Ovary (tissue), 10 donors: ENCODE measurements at places on chromosomes 7 and 10. TPM values are rescaled to one million over a fixed set of nuclear protein-coding genes. Genes with fewer than 3 reads are reported as not detected.

DNA sequence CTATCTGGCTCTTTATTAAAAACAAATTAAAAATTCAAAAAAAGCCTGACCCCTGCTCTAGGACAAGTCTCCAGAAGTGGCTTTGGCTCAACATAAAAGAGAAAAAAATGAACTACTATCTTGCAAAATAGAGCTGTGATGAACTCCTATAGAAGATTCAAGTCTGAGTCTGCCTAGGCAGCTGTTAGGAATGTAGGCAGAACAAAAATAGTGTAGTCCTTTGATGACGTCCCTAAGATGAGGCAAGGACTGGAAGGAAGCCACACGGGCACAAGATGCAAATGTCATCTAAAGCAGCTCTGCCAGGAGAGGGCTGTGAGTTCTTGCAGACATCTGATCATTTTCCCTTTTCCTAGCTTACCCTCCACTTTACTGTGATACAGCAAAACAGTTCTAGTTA, 20.5 kb downstream of the ASNS start:
- no peak overlapping the region for H3K27ac ChIP-seq
- DNase-seq, result no peak
- H3K27me3 ChIP-seq, result no peaks in the 10 kb centered on the region

DNA sequence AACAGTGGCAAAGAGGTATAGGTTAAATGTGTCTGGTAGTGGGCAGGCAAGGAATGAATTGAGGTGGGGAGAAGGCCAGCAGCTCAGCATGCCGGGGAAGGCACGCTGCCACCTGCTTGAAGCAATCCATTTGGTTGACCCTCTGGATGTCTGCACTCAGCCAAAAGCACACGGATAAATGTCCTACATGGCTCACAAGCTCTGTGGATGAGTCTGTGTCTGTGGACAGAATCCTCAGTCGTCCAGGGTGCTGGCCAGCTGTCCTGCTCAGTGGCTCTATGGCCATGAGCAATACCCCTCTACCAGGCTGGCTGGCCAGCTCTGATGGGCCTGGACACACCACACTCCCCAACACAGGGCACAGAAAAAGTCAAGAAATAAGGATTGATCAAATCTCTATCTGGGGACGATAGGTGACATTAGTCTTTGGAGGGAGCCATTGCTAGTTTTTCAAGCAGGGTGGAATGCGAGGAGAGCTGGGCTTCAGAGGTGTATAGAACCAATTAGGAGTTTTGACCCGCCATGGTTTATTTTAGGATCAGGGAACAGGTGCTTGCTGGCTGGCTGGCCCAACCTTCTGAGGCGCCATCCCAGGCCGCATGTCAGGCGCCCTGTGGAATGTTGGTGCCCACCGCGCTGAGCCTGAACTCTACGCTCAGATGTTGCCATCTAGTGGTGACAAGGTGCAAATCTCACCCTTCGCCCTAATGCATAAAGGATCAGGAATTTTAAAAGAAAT, 493.4 kb downstream of the TNS3 start:
- DNase-seq, result peak; percentile 65
- no peak overlapping the region for H3K4me3 ChIP-seq
- H3K27me3 ChIP-seq, result no peaks in the 10 kb centered on the region
- H3K27ac ChIP-seq, result no peak overlapping the region
- peaks cover 2% of the 10 kb centered on the region for H3K4me1 ChIP-seq

DNA sequence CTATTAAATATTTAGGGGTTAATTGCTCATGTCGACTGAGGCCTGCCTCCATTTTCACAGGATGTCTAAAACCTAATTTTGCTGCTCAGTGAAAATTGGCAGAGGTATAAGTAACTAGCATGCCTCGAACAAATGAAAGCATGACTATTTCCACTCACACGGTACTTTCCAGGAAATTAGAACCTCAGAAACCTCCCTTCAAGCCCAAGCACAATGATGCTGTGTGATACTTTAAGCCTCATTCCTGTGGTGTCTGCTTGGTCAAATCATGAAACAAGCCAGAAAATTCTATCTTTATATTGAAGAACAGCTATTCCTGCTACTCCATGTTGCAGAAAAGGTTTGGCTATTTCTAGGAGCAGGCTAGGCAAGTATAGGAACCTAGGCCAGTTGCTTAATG, 203.0 kb downstream of the SORCS3 start:
- H3K27ac ChIP-seq, result no peak overlapping the region
- H3K36me3 ChIP-seq, result no peaks in the 10 kb centered on the region
- no peak for DNase-seq
- no peaks in the 10 kb centered on the region for H3K4me1 ChIP-seq
- H3K4me3 ChIP-seq, result no peak overlapping the region
- no peaks in the 10 kb centered on the region for H3K27me3 ChIP-seq

- no peaks in the 10 kb centered on the region for H3K36me3 ChIP-seq
- H3K27me3 ChIP-seq, result no peaks in the 10 kb centered on the region
- H3K4me3 ChIP-seq, result no peak overlapping the region
- H3K4me1 ChIP-seq, result no peaks in the 10 kb centered on the region
- no peak overlapping the region for H3K27ac ChIP-seq
Observed at GRCh38 chr10:116421815-116422214, 5.8 kb upstream of the PNLIPRP3 start.

DNA sequence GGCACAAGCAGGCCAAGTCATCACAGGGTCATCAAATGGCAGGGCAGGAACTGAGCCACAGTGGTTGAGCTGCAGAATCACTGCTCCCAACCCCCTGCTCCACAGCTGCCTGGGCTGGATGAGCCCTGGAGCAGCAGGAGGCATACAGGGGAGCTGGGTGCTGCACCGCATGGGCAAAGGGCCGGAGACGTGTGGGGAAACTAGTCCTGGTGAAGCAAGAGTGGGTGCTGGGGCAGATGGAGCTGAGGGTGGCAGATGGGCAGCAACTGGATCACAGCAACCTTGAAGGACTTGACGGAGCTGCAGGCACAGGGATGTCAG, 16.0 kb upstream of the VOPP1 start:
- no peaks in the 10 kb centered on the region for H3K36me3 ChIP-seq
- no peak for DNase-seq
- no peak overlapping the region for H3K27ac ChIP-seq
- no peak overlapping the region for H3K4me3 ChIP-seq
- H3K27me3 ChIP-seq, result no peaks in the 10 kb centered on the region

- H3K36me3 ChIP-seq, result no peaks in the 10 kb centered on the region
- H3K27ac ChIP-seq, result peak overlapping the region; percentile 39
- peak overlapping the region; percentile 21 for H3K4me3 ChIP-seq
- no peaks in the 10 kb centered on the region for H3K27me3 ChIP-seq
Observed at GRCh38 chr10:103637927-103638557, 144.5 kb downstream of the NEURL1 start.

Gene FAM237B
- polyA plus RNA-seq, result not detected

GRCh38 chr10:124916098-124916584, 25.8 kb upstream of the ZRANB1 start:
- H3K4me1 ChIP-seq, result peaks cover 7% of the 10 kb centered on the region
- H3K27me3 ChIP-seq, result no peaks in the 10 kb centered on the region
- peak overlapping the region; percentile 77 for H3K4me3 ChIP-seq
- no peaks in the 10 kb centered on the region for H3K36me3 ChIP-seq
- peak overlapping the region; percentile 87 for H3K27ac ChIP-seq
- DNase-seq, result no peak

DNA sequence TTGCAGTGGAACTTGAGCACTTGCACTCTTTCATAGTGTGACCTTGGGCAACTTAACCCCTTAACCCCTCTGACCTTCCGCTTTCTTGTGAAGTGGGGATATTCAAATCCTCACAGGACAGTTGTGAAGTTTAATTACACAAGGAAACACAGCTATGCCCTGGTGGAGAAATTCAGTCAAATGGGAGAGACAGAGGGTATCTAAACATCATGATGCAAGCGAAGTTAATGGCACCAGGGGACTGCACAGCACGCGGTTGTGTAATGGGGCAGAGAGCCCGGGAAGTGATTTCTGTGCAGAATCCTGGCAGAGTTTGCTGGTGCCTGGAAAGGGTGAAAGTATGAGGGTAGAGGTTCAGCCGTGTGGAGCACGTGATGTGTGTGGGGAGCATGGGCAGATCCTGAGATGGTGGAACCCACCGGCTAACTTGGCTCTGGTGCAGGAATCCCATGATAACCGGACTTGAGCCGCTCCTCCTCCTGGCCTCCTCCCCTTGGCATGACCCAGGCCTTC, 51.7 kb downstream of the SNX10 start:
- H3K27me3 ChIP-seq, result no peaks in the 10 kb centered on the region
- no peaks in the 10 kb centered on the region for H3K36me3 ChIP-seq
- H3K4me3 ChIP-seq, result no peak overlapping the region
- no peak overlapping the region for H3K27ac ChIP-seq

Gene RSU1
- 184 TPM for polyA plus RNA-seq

DNA sequence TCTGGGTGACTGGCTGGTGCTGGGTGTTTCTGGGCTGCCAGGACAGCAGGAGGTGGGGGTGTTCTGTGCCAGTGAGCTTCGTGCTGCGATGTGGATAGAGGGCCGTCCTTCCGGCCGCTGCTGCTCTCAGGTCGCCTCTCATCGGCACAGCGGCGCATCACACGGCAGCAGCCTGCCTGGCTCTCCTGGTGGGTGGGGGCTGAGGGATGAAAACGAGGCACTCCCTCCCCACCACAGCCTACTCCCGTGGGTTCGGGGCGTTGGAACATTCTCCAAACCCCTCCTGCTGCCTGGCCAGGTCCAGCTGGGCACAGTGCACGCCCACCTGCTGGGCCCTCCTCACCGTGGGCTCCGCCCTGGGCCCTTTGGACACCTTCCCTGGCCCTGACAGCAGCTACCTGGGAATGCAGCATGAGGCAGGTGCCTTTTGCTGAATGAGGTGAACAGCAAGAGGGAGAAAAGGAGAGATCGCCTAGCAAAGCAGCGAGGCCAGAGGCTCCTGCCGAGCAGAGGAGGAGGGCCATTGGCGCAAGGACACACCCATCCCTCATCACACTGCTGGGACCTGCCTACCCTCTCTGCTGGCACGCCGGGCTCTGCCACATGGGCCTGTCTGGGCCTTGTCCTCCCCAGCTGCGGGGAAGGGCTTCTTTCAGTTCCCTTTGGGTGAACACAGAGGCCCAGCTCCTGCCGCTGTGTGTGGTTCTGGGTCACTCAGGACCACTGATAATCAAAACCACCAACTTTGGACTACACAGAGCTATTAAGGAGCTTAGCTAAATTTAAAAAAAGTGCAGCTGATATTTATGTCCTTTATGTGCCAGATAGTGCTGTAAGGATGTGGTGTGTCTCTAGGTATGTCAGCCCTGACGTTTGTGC, 33.4 kb downstream of the INPP5A start:
- H3K27ac ChIP-seq, result no peak overlapping the region
- no peaks in the 10 kb centered on the region for H3K27me3 ChIP-seq
- H3K4me3 ChIP-seq, result no peak overlapping the region
- DNase-seq, result no peak

- no peaks in the 10 kb centered on the region for H3K4me1 ChIP-seq
- H3K36me3 ChIP-seq, result no peaks in the 10 kb centered on the region
- no peak overlapping the region for H3K27ac ChIP-seq
- H3K4me3 ChIP-seq, result no peak overlapping the region
- DNase-seq, result no peak
Observed at GRCh38 chr10:48429309-48429708, 122.8 kb downstream of the MAPK8 start.

Gene CXCL12
- 341 TPM for polyA plus RNA-seq

Gene CALHM3
- polyA plus RNA-seq, result not detected

GRCh38 chr7:146670532-146670931, 553.9 kb downstream of the CNTNAP2 start:
- H3K4me3 ChIP-seq, result no peak overlapping the region
- no peaks in the 10 kb centered on the region for H3K27me3 ChIP-seq
- H3K27ac ChIP-seq, result no peak overlapping the region
- H3K4me1 ChIP-seq, result peaks cover 2% of the 10 kb centered on the region
- no peaks in the 10 kb centered on the region for H3K36me3 ChIP-seq

DNA sequence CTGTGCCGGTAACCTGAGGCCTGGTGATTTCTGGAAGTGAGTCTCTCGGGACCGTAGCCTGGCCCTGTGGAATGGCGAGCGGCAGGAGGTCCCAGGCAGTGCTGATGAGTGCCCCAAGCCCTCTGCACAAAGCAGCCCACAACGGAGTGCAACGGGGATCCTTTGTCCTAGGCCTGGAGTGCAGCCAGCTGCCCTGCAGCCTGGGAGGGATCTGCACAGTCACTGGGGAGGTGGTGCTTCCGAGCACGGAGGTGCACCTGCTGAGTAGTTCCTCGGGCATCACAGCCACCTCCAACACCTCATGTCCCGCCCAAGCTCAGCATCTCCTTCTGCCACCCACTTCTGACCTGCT, 162.8 kb upstream of the ZMIZ1 start:
- DNase-seq, result no peak
- no peaks in the 10 kb centered on the region for H3K4me1 ChIP-seq
- H3K36me3 ChIP-seq, result no peaks in the 10 kb centered on the region
- H3K4me3 ChIP-seq, result no peak overlapping the region
- no peaks in the 10 kb centered on the region for H3K27me3 ChIP-seq

DNA sequence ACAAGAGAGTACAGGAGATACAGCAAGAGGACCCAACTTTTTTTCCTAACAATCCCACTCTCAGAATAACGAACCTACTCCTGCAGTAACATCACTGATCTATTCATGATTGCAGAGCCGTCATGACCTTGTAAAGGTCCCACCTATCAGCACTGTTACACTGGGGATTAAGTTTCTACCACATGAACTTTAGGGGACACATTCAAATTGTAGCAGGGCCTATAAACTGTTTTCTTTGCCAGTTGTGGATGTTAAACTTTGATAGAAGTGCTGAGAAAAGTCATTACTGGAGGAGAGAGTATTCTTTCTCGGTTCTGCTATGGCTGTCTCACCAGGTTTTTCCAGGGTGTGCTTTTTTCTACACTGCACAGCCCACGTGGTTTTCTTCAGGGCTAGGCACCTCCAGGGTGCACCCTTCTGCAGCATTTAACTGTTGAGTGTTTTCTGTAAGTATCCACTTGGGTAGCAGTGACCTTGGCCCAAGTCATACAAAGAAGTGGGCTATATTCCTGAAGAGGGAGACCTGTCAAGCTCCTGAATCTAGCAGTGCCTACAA, 131.6 kb upstream of the AHR start:
- no peaks in the 10 kb centered on the region for H3K27me3 ChIP-seq
- H3K36me3 ChIP-seq, result no peaks in the 10 kb centered on the region
- H3K4me3 ChIP-seq, result no peak overlapping the region
- DNase-seq, result no peak

Gene GPR15LG
- polyA plus RNA-seq, result not detected

Gene PODXL
- 56.5 TPM for polyA plus RNA-seq

DNA sequence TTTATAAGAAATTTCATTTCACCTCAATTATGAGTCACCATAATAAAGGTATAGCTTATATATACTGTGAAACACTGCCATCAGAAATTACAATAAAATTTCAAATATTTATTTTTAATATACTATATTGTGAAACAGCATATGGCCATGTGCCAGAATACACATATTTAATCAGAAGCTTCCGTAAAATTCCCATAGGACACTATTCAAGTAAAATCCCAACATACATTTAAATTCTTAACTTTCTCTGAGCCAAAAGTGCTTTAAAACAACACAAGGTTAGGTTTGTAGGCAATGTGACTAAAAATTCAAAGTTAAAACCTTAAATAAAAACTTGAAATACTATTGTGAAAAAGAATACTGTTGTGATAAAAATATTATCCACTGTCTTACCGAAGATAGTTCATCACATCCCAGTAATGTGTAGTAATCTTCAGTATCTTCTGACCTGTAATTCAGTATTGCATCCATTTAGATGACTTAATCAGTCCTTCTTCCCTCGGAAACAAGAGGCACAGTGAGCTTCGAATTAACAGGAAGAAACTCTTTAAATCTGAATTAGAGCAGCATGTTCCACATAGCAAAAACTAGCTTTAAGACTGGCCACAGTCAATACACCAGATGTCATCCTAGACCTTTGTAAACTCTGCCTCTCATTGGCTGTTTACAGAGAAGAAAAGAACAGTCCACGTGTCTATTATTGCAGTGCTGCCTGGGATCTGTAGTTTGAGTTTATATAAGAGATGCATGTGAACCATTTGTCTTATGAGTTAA, at the start of gene DNAJC12:
Gene DNAJC12, minus strand, starts transcription at position 648 of the 774 bp plus-strand sequence. Its CDS starts 177 bp downstream, at position 471.
- no peaks in the 10 kb centered on the region for H3K4me1 ChIP-seq
- DNase-seq, result no peak
- H3K36me3 ChIP-seq, result no peaks in the 10 kb centered on the region
- H3K4me3 ChIP-seq, result peak within 1 kb of the TSS; percentile 33
- H3K27me3 ChIP-seq, result no peaks in the 10 kb centered on the region

Gene CEP55
- polyA plus RNA-seq, result 0.29 TPM

Gene IFIT3
- polyA plus RNA-seq, result 31.5 TPM
